ENCODE measurements at places on chromosomes 12 and 14.
A peak's percentile ranks its signal among the peaks of the same experiment; 100 is the strongest.

DNA sequence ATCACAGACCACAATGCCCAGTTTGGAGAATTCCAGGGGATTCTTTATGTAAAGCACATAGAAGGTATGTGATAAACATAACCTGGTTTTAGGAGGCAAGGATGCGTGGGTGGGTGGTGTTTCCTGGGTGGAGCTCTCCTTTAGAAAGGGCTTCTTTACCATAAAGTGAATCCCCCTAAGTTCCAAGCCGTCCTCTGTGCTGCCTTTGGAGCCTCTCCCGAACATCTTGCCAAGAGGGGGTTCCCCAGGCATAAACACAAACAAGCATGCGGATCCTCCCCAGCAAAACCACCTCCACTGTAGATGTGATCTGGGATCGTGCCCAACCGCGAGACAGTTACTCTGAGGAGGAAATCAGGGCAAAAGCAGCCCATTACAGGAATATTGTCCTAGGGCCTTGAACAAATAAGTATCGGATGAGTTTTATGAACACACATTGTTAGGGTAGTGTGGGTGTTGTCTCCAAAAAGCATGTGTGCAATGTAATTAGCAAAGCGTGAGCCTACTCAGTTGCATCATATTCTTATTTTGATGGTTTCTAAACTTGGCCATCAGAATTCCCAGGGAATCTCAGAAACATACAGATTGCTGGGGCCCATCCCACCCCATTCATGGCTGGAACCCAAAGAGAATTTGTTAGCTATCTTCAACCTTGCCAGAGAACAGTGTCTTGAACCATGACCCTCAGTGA, 48.8 kb upstream of the CORO1C start:
- DNase-seq, result no peak

DNA sequence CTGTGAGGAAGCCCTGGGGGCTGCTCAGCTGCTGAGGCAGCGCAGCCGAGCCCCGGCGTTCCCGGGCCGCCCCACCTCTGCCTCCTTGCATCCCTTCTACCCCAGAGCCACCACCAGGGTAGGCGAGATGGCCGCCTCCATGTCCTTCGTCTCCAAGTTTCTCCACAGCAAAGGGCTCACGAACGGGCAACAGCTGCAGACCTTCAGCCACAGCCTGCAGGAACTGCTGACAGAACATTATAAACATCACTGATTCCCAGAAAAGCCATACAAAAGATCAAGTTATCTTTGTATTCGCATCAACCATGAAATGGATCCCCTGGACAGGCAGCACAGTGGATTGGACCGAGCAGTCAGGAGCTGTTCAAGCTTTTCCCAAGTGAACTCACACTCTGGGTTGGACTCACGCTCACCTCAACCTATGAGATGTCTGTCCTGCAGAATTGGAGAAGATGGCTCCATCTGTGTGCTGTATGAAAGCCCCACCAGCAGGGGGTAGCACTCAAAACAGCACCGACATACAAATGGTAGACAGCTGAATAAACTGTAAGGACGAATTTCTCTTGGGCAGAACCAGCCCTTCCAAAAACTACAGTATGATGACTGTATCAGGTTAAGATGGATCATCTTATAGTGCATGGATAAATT, 19.4 kb upstream of the A2M start:
- DNase-seq, result no peak

DNA sequence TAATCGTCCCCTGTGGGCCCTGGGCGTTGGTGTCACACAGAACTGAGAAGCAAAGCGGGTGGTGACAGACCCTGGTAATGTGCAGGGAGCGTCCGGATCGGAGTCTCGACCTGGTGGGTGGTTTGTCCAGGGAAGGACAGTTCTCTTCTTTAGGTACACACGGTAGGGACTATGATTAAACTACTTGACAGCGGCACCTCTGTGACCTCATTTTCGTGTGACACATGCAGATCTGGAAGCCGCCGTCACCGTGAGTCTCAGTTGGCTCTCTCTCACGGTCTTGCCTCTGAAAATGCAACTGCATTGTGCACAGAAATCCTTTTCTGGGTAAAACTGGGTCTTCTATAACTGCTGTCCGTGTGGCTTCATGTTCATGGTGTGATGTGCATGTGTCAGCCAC, 32.1 kb downstream of the XRCC3 start:
- DNase-seq, result no peak

GRCh38 chr12:108604208-108604941, 6.5 kb upstream of the TMEM119 start:
- DNase-seq, result no peak

- DNase-seq, result no peak
These were observed 1.7 kb upstream of the RAD52 start for GRCh38 chr12:951176-951575.

DNA sequence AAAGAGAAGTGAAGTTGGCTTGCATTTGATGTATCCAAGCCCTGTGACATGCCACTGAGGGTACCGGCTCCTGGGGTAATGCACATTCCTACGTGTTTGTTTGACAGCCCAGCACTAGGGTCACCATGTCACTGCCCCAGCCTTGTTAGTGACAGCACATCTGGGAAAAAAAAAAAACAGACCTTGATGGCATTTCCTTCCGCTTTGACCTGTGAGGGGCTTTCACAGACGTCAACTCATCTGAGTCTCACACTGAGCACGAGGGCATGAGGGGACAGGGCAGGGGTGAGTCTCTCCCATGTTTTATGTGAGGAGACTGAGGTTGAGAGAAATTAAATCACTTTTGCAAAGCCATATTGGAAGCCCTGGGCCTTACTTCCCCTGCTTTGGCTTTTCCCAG, 111.5 kb downstream of the NUAK1 start:
- DNase-seq, result no peak

DNA sequence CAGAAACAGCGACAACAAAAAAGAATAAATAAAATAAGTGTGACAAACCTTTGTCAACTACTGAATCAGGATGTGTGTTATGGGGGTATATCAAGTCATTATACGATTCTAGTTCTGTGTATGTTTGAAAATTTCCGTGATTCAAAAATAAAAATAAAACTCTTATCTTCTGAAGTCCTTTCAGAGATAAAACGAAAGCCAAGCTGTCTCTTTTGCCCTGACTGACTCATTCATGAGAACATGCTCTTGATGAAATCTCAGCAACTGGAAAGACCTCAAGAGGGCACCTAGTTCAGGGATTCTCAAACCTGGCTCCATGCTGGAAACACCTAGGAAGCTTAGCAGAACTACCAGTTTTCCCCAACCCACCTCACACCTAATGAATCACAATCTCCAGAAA, 9.2 kb downstream of the FOXN3 start:
- DNase-seq, result no peak

DNA sequence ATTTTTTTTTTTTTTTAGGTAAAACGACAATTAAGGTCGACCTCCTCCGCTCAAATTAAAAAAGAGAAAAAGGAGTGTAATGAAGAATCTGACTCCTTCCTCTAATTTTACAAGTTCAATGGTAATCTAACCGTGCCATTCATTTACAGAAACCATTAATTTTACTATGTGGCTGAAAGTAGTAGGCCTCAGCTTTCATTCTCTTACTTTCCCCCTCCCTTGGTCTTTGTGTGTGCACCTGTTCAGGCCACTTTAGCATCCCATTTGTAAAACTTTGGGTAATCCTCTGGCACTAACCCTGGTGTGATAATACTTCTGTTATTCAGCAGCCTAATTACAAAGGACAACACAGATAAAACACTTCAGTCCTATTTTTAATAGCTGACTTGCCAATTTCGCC, 128.1 kb downstream of the ASCL1 start:
- no peak for DNase-seq

DNA sequence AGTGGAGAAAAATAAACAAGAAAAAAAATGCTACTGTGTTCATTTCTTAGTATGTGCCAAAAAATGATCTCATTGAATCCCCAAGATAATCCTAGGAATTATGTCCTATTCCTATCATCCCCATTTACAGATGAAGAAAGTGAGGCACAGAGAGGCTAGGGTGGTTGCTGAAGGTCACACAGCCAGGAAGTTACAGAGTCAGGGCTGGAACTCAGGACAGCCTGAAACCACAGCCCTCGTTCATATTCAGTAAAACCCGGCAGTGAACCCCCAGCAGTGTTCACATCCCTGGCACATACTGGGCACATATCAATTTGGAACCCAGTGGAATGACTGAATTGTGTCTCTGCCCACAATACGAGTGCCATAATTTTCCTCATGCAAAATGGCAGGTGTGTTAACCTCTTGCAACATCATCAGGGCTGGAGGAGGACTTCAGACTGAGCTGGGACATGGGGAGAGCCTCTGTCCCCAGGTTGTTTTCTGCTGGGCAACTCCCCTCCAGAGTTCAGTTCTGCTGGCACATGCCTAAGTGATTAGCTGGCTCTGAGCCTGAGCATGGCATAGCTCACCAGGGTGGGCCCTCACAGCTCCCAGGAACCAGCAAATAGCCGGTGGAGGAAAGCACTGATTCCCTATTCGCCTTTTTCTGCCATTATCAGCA, 2.0 kb upstream of the PPP1CC start:
- no peak for DNase-seq

DNA sequence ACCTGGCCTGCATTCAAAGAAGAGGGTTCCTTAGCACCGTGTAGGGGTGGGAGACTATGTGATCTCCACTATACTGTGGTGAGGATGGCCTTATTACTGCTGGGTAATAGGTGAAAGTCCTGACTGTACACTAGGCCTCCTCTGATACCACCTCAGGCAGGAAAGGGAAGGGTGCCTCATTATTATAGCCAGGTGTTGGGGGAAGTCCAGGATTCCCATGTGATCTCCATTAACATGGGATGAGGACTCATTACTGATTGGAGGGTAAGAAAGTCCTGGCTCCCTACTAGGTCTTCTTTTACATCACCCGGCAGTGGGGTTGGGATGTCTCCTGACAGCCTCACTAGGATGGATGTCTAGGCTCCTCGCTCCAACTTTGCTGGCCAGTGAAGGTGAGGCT, 252.1 kb downstream of the LRIG3 start:
- no peak for DNase-seq

GRCh38 chr12:45718306-45718705, 11.2 kb upstream of the ARID2 start:
- DNase-seq, result no peak

GRCh38 chr12:96237465-96238077, 43.4 kb downstream of the ELK3 start:
- DNase-seq, result peak; percentile 61

- no peak for DNase-seq
These were observed 44.8 kb upstream of the TMPO start for GRCh38 chr12:98470469-98471082.

- DNase-seq, result no peak
These were observed 274.2 kb downstream of the SUDS3 start for GRCh38 chr12:118650586-118650960.
